ENCODE measurements at places on chromosomes 7 and 10. TPM values are rescaled to one million over a fixed set of nuclear protein-coding genes. Genes with fewer than 3 reads are reported as not detected.

PIP gene
- not detected for total RNA-seq

HOXA4 gene
- total RNA-seq, result 2.9 TPM

PDE6C gene
- not detected for total RNA-seq

INA gene
- 1.5 TPM for total RNA-seq

CTNNA3 gene
- total RNA-seq, result 1.9 TPM

UNC5B gene
- total RNA-seq, result 27.4 TPM

ZNF786 gene
- 5.1 TPM for total RNA-seq

CTBP2 gene
- total RNA-seq, result 47.4 TPM

LEP gene
- not detected for total RNA-seq

STAM gene
- total RNA-seq, result 20.8 TPM

PLAC9 gene
- 22.1 TPM for total RNA-seq

GPER1 gene
- total RNA-seq, result 1.9 TPM

ERVW-1 gene
- total RNA-seq, result not detected

ACSM6 gene
- not detected for total RNA-seq

TMEM196 gene
- total RNA-seq, result not detected

RTKN2 gene
- 9.3 TPM for total RNA-seq

CEP55 gene
- total RNA-seq, result 23.7 TPM

HOXA6 gene
- total RNA-seq, result 1.3 TPM

VPS37D gene
- 0.97 TPM for total RNA-seq

TEX47 gene
- total RNA-seq, result not detected

GALNT11 gene
- total RNA-seq, result 26.9 TPM

ARID5B gene
- total RNA-seq, result 33.0 TPM

KIAA1549 gene
- total RNA-seq, result 0.18 TPM

PON1 gene
- total RNA-seq, result not detected

PNLIPRP2 gene
- total RNA-seq, result not detected

AGAP5 gene
- 5.9 TPM for total RNA-seq

RGR gene
- total RNA-seq, result 0.09 TPM

Data from esophagus squamous epithelium (tissue), 5 donors.